ENCODE measurements at places on chromosomes 11 and 22.

DNA sequence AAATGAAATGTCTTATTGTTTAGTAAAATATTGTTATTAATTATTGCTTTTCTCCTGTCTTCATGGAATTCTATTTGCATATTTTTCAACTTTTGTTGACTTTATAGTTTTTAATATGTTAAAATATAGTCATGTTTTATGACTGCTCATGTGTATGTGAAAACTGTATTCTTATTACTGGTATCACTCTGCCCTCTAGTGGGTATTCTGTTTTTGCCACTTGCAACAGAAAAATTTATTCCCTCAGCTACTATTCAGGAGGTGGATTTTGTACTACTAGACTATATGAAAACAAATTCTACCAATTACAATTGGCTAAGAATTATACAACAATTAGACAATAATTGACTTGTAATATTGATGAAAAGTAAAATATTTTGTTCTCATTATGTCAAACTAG lies 45.0 kb downstream of the OR4C6 start:
- no peak for ATAC-seq

DNA sequence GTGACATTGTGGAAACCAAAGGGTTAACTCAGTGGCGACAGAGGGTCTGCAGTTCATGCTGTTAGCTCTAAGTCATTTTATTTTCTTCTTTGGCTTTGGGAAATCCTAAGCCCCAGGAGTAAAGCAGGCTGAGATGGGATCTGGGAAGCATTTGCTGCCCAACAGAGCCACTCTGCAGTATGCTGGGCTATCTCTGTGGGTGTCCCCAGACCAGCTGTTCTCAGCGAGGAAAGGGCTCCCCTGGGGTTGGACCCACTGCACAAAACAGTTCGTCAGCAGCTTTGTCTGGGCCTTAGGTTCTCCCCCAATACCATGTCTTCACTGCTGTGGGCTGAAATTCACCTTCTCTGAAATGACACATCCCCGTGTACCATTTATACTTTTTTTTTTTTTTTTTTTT lies 34.0 kb downstream of the KREMEN1 start:
- ATAC-seq = no peak

DNA sequence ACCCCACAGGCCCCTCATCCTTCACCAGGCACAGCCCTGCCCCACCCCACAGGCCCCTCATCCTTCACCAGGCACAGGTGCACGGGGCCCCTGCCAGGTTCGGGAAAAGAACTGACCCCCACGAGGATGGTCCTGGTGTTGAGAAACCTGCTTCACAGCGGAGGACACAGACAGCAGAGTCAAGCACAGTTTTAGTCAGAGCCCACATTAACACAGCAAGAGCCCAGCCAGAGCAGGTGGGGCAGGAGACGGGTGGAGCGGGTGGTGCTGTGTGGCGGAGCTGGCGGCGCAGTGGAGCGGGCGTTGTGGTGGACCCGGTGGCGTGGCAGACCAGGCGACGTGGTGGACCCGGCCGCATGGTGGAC lies 1085.5 kb downstream of the BRD1 start:
- no peak for ATAC-seq

- no peak for ATAC-seq
These were observed 16.9 kb downstream of the LGR4 start for GRCh38 chr11:27455667-27456066.

DNA sequence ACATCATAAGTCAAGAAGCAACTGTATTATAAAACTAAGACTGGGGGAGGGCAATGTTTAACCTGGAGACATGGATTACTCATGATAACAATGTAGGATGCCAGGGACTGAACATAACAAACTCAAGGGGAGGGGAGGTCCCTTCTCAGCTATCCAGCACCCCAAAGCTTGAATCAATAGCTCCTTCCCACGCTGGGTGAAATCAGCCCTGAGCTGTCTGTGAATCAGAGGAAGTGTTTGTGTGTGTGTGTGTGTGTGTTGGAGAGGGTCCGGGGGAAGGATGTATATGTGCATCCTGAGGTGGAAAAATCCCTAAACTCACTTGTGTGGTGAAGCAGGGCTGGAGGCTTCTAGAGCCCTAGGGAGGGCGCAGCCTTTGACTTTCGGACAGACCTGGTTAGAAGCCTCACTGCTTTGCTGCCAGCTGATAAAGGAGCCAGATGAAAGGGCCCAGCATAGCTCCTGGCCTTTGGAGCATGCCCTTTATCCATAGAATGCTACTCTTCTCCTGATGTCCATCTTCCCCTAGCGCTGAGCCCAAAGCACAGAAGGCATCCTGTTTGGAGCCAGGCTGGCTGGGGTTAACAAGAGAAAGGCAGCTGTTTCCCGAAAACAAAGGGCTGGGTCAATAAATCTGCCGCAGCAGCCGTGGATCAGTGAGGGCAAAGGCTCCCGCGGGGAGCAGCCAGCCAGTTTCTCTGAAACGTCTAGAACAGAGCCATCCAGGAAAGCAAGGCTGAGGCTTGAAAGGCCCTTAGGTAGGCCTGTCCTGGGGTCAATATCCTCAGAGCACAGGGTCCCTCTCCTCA lies 35.8 kb downstream of the TNKS1BP1 start:
- ATAC-seq = peak; percentile 22

GRCh38 chr22:43723816-43724215 lies 88.3 kb downstream of the EFCAB6 start:
- peak; percentile 82 for ATAC-seq

- peak; percentile 88 for ATAC-seq
These were observed 688 bp downstream of the SERPING1 start for GRCh38 chr11:57597916-57598830.

DNA sequence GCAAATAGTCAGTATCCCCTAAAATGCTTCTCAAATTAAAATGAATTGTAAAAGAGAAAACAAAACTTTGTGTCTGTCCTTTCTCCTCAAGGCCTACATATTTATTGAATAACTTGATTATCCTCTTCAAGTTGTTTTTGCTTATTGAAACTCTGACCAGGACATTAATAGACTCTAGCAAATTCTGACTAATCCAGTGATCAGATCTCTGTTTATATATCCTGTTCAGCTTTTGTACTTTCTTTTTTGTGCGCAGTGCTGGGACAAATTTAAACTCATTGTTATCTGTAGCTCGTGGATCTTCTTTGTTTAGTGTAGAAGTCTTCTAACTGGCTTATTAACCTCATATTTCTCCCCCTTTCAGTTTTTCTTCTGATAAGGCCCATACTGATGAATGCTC lies 139.9 kb upstream of the SORL1-AS1 start:
- ATAC-seq = no peak

DNA sequence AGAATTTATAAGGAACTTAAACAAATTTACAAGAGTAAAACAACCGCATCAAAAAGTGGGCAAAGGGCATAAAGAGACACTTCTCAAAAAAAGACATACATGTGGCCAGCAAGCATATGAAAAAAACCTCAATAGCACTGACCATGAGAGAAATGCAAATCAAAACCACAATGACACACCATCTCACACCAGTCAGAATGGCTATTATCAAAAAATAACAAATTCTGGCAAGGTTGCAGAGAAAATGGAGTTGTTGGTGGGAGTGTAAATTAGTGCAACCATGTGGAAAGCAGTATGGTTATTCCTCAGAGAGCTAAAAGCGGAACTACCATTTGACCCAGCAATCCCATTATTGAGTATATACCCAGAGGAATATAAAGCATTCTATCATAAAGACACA lies 866.8 kb upstream of the TENM4 start:
- ATAC-seq = no peak
